ENCODE measurements at places on chromosomes 2 and 18. TPM values are rescaled to one million over a fixed set of nuclear protein-coding genes. Genes with fewer than 3 reads are reported as not detected.

CNGA3 gene
- total RNA-seq = not detected

DLX1 gene
- 1.6 TPM for total RNA-seq

MAP3K19 gene
- total RNA-seq = not detected

SERPINB13 gene
- total RNA-seq = not detected

CSRNP3 gene
- 1.4 TPM for total RNA-seq

VPS4B gene
- 38.7 TPM for total RNA-seq

CHRNG gene
- total RNA-seq = not detected

STK17B gene
- total RNA-seq = 86.0 TPM

ATP6V1B1 gene
- total RNA-seq = 1.1 TPM

TANC1 gene
- 40.1 TPM for total RNA-seq

TNFAIP6 gene
- 10.0 TPM for total RNA-seq

HOXD8 gene
- 0.46 TPM for total RNA-seq

SNORC gene
- 1.6 TPM for total RNA-seq

GEN1 gene
- total RNA-seq = 6.1 TPM

PARD3B gene
- 13.6 TPM for total RNA-seq

LRRC30 gene
- total RNA-seq = not detected

CMPK2 gene
- total RNA-seq = 0.36 TPM

ARHGAP28 gene
- 0.03 TPM for total RNA-seq

CTLA4 gene
- total RNA-seq = not detected

GALNT13 gene
- 0.20 TPM for total RNA-seq

KLHL41 gene
- total RNA-seq = 0.72 TPM

PMAIP1 gene
- total RNA-seq = 2.1 TPM

RESP18 gene
- total RNA-seq = not detected

EHD3 gene
- total RNA-seq = 101 TPM

FLACC1 gene
- total RNA-seq = 1.3 TPM

Data from smooth muscle cell of the pulmonary artery (primary cell).